ENCODE measurements at places on chromosomes 16 and 17.
A peak's percentile ranks its signal among the peaks of the same experiment; 100 is the strongest.

GRCh38 chr16:50669741-50670140 is 11.4 kb downstream of the SNX20 start:
- no peak for DNase-seq

- DNase-seq = no peak
These were observed 258.3 kb upstream of the MON1B start for GRCh38 chr16:76932541-76933211.

DNA sequence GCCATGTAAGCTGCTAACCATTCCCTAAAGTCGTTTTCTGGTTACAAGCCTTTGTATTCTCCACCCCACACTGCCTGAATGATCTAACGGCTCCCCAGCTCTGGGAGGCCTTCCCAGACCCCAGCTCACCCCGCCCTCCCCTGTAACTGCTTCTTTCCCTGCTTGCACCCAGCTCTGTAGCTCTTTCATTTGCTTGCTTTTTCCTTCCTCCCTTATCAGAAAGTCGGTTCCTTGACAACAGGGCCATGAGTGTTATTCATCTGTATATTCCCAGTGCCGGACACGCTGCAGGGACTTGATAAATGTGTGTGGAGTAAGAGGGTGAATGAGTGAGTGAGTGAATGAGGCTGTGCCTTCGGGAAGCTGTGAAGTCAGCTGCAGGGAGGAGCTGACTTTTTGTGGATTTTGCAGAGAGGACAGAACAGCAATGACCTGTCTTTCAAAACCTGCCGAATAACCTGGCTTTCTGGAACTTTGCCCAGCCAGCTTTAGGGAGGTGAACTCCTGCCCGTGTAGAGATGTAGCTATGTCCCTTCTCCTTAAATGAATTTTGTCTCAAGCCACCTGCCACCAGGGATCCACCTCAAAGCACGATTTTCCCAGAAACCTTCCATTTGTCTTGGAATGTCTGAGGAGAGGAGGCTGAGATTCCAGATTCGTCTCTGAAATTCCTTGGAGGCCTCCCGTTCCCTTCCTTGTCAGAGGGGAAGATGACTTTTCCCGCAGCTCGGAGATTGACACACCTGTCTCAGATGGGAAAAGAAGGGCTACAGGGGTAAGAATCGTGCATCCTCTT is 20.0 kb upstream of the CACNG4 start:
- no peak for DNase-seq

DNA sequence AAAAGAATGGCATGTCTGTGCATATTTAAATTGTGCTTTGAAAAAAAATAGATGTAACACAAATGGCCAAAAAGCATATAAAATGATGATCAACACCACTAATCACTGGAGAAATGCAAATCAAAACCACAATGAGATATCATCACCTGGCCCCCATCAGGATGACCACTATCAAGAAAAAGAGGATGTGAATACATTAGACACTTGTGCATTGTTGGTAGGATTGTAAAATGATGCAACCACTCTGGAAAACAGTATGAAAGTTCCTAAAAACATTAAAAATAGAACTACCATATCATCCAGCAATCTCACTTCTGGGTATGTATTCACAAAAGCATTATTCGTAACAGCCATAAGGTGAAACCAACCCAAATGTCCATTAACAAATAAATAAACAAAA is 91.5 kb downstream of the SPAG9 start:
- DNase-seq = no peak

DNA sequence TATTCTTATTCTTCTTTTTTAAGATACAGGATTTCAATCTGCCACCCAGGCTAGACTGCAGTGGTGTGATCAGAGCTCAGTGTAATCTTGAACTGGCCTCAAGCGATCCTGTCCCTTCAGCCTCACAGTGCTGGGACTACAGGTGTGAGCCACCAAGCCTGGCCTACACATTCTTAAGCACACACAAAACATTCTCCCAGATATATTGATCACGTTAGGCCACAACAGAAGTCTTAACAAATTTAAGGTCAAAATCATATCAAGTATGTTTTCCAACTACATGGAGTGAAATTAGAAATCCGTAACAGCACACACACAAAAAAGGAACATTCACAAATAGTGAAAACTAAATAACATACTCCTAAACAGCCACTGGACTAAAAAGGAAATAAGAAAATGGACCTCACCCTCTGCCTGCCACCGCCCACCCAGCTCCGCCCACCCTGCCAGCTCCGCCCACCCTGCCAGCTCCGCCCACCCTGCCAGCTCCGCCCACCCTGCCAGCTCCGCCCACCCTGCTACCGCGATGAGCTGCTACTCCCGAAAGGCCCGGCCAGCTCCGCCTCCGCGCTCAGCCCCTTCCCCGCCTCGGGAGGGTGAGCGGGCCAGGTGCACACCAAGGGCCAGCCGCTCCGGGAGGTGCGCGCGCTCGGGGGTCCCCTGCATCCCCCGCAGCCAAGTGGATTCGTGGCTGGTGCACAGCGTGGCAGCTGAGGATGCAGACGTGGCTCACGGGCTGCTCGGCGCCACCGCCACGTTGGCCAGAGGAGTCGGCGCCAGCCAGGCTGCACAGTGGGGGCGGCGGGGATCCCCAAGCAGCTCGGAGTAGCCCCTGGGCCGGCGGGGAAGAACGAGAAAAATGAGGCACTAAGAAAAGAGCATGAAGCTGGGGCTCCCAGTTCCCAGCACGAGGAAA is 41.2 kb downstream of the C16orf87 start:
- DNase-seq = no peak

DNA sequence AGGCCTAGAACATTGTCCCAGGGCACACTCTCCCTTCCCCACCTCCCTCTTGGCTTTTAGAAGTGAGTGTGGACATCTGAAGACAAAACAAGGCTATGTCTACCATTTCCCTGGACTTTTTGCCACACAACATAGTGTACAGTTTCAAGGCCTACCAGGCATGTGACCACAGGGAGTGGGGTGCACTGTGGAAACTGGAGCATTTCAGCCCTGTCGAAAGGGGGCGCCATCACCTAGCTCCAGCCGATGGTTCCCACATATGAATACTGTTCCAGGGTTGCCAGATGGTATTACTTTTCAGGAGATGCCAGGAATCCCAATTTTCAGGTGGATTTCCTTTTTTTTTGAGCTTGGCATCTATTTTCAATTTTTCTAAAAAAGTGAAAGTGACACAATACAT is 140.7 kb downstream of the KATNIP start:
- DNase-seq = no peak

DNA sequence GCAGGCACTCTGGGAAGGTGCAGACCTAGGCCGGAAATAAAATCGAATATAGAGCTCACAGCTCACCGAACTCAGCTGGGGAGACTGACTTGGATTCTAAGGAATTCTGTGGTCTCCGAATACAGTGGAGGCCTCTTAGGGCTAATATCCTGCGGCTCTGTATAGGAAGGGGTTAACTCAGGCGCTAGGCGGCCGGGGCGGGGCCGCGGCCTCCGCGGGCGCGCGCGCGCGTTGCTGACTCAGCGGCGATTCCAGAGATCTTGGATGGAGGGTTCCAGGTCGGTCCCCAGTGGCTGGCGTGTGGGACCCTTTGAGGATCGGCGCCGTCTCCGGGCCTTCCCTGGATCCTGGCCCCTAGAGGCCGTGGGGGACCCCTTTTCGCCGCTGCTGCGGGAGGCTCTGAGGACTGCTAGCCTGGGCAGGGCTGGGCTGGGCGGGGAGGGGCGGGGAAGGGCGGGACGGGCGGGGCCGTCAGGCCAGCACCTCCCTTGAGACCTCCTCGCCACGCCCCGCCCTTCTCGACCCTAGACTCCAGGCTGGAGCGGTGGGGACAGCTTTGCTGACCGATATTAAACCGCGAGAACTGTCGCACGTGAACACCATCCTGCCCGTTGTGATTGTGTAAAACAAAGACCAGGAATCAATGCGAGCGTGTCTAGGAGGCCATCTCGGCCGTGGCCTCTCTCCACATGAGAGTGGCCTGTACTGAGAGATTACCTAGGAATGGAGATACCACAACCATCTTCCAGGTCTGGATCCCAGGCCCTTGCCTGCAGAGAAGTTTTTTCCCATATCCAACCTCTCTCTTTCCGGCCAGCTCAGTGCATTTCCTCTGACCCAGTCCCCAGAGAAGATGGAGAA is 1.4 kb upstream of the PLEKHH3 start:
- peak; percentile 75 for DNase-seq

DNA sequence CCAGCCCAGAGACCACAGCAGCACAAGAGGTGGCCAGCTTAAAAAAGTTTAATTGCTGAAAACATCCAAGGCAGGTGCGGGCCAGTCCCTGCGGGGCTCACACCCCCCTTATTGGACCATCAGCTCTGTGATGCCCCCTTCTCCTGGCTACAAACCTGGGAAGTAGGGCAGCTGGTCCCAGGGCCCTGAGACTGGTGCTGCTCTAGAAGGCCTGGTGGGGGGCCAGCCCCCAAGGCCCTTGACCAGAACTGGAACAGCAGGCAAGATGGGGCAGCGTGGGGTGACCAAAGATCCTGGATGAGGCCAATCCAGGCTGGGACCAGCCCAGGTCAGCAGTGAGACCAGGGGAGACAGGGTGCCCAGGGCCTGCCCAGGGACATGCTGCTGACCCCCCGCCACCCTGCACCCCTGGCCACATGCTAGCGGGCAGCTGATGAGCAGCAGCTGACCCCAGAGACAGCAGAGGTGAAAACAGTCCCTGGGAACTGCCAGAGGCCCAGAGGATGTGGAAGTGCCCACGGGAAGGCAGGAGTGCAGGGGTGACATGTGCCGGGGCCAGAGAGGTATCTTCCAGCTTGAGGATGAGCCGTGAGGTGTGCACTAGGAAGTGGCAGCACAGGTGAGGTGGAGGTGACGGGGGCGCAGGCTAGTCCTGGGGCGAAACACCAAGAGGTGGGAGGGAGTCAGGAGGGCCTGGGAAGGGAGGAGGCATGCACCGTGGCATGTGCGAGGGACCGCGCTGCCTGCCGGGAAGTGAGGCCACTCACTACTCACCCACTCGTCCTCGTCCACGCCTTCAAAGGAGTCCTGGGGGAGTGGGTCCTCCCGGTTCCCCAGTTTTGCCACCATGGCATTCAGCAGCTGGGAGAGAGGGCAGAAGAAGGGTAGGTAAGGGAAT is 3.6 kb upstream of the PAM16 start:
- DNase-seq = no peak
